ENCODE measurements at places on chromosomes 1 and 21.

GRCh38 chr1:150521196-150521968 is 5.8 kb downstream of the FALEC start:
- no peak for DNase-seq

- no peak for DNase-seq
These were observed 59.3 kb downstream of the AK4 start for GRCh38 chr1:65207317-65207716.

GRCh38 chr1:19377812-19378718 is 65.9 kb downstream of the SLC66A1 start:
- no peak for DNase-seq

DNA sequence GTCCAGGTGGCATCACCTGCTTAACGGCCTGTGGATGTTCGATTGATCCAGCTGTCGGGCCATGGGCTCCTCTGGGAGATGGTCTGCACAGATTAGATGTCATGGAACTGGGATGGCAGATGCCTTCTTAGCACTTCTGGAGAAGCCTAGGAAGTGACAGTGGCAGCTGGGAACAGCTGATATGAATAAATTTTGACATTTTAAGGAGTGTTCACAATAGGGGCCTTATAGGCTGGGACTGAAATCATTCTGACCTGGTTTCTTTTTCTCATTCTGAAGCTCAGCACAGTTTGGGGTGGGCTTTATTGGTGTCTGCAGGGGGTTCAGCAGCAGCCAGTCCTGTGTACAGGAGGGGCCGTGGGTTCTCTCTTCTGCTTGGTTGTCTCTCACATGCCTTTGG is 175.3 kb downstream of the CACNA1E start:
- DNase-seq: no peak

DNA sequence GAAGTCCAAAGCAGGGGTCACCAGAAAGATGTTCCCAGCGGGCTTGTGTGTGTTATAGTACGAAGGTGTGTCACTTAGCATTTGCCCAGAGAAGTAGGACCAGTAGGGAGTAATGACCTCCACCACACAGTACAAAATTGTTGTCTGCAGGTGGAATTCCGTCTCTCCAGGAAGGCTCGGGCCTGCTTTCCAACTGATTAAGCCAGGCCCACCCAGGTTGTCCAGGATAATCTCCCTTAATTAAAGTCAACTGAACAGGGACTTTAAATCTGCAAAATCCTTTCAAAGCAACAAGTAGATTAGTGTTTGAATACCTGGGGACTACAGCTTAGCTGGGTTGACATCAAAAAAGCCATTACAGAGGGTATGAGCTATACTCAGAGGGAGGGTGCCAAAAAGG is 131.3 kb downstream of the BACH1 start:
- DNase-seq: no peak

DNA sequence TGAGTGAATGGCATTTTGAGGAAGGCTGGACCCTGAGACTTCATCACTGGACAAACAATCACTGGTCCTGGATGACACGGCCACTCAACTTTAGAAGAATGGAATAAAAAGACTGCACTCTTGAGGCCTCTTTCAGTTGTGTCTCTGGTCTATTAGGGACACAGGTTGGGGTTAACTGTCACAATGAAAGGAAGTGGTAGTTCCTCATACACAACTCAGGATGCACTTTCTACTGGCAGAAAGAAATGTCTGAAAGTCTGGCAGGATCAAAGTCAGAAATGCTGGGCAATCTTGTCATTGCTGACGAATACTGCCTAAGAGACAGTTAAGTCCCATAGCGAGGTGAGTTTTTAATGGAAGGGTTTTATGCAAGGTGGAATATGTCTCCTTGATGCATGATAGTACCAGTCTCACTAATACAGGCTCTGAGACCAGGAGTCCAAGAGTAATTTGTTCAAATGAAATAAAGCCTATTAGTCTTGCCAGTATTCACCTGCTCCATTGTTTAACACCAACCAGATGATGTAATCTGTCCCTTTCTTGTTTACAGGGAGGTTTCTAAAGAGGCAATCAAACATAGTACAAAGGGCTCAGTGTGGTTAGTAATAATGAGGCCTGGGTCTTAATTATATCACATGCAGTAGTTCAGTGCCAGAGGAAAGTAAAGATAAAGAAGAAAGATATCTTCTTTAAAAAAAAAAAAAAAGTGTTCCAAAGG is 11.2 kb upstream of the RRP15 start:
- no peak for DNase-seq

GRCh38 chr1:109255678-109256077 is 6.3 kb downstream of the CELSR2 start:
- no peak for DNase-seq

- no peak for DNase-seq
These were observed 205.2 kb downstream of the GRIK3 start for GRCh38 chr1:36829066-36829465.

DNA sequence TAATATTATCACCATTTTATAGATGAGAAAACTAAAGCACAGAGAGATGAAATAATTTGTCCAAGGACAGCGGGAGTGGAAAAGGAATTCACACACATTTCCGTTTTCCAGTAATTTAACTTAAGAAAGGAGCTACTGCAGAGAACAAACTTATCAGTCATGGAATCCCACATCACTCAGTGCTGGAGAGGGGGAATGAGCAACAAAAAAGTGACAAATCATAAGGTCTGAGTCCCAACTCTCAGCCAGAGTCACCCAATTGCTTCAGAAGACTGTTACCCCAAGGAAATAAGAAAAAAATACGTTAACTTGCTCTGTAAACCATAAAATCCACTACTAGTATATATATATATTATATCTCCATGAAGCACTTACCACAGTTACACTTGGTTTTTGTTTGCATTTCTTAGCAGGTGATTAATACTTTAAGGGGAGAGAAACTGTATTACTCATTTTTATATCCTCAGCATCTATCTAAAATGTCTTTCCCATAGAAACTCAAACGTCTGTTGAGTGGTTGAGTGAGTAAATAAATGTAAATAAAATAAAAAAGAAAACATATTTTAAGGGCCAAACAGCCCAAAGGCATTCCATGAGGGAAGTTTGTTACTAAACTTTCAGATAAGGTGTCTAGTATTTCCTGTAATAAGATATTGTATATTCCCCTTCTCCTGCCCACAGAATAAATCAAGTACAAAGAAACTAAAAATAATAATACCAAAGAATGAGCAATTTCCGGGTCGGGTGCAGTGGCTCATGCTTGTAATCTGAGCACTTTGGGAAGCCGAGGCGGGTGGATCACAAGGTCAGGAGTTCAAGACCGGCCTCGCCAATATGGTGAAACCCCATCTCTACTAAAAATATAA is 76.8 kb downstream of the SLC45A1 start:
- DNase-seq: no peak

GRCh38 chr1:235259133-235259778 is 68.7 kb downstream of the ARID4B start:
- no peak for DNase-seq

DNA sequence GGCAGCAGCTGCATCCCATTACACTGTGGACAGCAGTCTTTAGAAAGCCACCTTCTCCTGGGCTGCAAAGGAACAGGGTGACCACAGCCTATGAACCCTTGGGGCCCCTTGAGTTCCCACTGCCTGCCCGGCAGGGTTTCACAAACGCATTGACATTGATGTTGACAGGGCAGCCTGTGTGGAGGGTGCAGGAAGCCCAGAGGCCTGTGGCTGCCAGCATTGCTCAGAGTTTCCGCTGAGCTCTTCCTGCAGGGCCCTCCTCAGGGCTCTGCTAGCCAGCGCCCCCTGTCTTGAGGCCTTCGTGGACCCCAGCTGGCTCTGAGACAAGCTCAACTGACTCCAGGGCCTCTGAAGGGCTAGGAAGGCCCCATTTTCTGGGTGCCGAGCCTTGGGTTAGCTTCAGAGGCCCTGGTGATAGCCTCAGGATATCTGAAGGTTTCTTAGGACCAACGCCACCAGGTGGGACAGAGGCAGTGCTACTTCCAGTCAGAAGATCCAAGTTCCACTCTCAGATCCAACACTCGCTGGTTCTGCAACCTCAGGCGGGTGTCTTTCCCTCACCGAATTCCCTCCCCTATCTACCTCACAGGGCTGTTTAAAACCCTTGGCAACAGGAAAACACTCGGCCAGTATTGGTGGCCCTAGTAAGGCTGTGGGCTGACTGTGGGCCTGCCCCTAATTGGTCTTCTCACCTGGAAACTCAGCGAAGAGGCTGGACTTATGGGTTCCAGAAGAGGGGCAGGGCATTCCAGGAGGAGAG is 27.2 kb upstream of the EPS8L3 start:
- DNase-seq: peak; percentile 71

- DNase-seq: no peak
These were observed 19.6 kb downstream of the CCSAP start for GRCh38 chr1:229323201-229323600.

- DNase-seq: no peak
These were observed 15.0 kb downstream of the ETNK2 start for GRCh38 chr1:204136814-204137213.

DNA sequence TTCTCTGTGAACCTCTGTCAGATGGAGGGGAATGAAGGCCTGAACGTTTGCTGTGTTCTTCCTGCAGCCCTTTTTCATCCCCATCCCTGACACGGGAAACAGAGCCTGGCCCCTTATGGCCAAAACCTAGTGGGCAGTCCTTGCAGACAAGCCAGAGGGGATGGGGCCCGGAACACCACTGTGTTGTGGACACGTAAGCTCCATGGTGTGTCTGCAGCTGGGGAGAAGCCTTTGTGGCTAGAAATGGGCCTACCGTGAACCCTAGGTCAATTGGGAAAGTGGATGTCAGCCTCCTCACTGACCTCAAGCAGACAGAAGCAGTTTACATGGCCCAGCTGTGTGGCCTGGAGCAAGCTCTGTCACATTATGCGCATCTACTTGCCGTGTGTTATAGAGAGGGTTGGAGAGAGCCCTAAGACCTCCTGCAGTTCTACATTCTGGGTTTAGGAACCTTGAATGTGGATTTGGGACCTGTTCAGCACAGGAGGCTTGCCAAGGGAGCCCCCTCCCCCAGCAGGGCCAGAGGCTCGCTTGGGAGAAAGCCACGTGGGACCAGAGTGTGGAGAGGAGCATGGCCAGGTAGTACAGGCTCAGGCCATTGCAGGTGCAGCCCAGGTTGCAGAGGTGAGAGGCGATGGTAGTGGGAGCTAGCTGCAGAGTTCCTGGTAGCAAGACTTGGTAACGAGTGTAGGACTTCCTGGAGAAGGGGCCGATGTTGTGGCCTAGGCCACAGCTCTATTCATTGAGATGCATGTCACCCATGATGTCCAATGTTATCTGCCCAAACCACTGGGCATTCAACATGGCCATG is 20.7 kb downstream of the PARS2 start:
- no peak for DNase-seq

GRCh38 chr1:14634486-14634885 is 36.0 kb downstream of the KAZN start:
- no peak for DNase-seq

- no peak for DNase-seq
These were observed 44.2 kb downstream of the WLS start for GRCh38 chr1:68188060-68188538.

GRCh38 chr1:204817341-204817740 is 53.3 kb upstream of the NFASC start:
- DNase-seq: no peak

DNA sequence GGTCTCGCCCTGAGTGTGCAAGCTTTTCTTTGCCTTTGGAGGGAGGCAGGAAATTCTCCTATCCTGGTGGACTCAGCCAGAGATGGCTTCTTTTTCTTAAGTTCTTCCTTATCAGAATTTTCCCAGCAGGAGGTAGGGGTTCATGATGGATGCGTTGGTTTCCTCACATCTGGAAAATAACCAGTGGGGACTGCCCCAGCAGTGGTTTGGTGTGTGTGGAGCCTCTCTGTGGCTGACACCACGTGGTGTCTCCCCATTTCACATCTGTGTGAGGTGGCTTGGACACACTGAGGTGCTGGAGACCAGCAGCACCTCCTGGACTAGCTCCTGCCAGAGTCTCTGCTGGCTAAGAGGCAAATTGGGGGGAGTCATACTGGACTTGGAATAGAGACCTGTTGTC is 32.6 kb downstream of the B3GALT5 start:
- DNase-seq: no peak

DNA sequence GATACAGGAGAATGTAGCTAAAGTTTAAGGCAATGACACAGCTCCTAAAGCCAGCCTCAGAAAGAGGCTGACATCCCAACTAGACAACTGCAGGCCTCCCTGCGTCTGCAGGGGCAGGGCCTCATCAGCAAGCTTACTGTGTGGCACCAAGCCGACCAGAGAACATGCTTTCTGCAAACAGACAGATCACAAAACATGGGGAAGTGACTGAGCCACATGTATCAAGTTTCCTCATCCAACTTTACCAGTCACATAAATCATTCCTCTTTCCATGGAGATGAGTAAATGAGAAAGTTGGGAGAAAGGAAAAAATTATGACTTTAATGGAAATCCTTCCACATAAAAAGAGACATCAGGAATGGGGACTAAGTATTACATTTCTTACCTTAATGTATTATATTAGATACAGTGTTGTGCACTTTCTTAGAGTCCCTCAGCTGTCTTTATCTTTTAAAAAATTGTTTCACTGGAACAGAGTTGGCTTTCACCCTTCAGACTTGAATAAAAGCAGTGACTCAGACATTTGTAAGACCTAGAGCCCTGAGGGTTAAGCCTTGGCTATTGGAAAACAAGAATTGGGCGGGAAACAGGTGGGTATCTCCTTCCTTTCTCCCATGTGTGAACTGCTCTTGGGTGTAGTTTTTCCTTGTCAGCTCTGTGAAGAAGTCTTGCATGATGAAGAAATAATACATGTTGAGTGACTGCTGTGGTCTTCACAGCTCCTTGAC is 305.7 kb upstream of the SNX7 start:
- DNase-seq: no peak

DNA sequence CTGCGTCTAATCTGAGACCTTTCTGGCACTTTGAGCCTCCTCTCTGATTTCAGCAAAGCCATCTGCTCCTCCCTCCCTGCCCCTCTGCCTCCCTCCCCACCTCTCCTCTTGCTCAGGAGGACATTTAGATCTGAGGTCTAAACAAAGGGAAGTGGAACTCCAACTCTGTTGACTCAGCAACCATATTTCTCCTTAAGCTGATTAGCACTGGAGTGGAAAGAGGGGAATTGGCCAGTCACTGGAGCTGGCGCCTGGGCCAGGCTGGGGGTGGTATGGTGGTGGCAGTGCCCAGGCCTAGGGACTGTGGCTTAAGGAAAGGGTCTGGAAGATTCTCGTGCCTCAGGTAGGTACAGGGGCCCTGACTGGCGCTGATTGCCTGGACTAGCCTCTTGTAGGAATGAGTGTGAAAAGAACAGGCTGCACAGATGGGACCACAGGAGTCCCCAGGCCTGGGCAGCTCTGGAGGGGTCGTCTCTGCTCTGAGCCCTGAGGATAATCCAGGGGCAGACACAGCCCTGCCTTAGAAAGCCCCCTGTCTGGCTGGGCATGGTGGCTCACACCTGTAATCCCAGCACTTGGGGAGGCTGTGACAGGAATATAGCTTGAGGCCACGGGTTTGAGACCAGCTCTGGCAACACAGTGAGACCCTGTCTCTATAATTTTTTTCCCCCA is 11.9 kb downstream of the SH2D2A start:
- no peak for DNase-seq

- DNase-seq: no peak
These were observed 293.8 kb upstream of the USP25 start for GRCh38 chr21:15436031-15436430.

- peak; percentile 88 for DNase-seq
These were observed 26.3 kb downstream of the ZBTB17 start for GRCh38 chr1:15949453-15950245.
